ENCODE measurements at places on chromosomes 4 and X.

GRCh38 chrX:124719060-124719459 lies 372.7 kb downstream of the SH2D1A start:
- no peak for DNase-seq

- no peak for DNase-seq
Measured at GRCh38 chrX:22520128-22520828, 247.6 kb downstream of the CBLL2 start.

- DNase-seq = no peak
Measured at GRCh38 chr4:139866276-139866962, 200.8 kb downstream of the MGST2 start.

DNA sequence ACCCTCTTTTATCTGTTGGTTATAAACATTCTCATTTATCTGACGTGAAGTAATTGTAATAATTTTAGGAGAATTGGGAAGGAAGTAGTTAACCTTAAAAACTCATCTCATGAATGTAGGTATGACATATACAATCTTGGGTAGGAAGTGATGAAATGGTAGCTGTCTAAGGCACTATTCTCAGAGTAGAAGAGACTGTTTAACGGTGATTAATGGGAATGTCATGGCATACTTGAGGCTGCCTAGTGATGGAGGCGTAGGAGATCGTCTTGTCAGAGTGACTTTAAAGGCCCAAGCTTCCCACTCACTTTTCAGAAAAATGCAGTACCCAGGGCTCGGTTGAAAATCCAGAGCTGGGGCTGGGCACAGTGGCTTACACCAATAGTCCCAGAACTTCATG lies 19.4 kb upstream of the AGA start:
- no peak for DNase-seq

GRCh38 chrX:41912923-41913322 lies 10.4 kb downstream of the CASK start:
- DNase-seq = no peak

Data from substantia nigra (tissue), 51 donors.